ENCODE measurements at places on chromosomes 5 and 9.

DNA sequence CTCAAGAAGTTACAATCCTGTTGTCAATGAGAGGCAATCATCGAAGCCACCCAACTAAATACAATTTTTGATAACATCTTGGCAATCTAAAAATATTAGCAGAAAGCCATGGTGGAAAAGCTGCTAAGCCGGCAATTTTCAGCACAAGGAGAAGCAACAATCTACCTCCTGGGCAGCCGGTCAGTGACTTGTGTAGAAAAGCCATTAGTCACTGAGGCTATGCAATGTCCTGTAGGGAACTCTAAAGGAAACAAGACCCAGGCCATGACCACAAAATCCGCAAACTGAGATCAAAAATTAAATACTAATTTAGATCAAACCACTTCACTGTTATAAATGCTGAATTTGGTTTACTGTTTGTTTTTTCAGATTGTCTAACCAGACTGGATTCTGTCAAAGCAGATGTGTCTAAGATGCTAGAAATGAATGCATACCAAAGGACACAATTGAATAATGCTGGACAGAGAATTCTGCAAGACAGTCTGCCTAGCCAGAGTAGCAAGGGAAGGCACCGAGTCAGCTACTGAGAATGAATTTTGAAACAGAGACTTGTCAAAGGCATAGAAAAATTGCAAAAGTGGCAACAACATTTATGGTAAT is 384.8 kb downstream of the PRELID2 start:
- DNase-seq, result no peak

GRCh38 chr5:152092580-152092979 is 167.9 kb upstream of the GLRA1 start:
- no peak for DNase-seq

GRCh38 chr9:91770229-91770628 is 179.8 kb downstream of the ROR2 start:
- DNase-seq, result no peak

GRCh38 chr5:35803191-35803651 is 53.5 kb upstream of the IL7R start:
- DNase-seq, result no peak

DNA sequence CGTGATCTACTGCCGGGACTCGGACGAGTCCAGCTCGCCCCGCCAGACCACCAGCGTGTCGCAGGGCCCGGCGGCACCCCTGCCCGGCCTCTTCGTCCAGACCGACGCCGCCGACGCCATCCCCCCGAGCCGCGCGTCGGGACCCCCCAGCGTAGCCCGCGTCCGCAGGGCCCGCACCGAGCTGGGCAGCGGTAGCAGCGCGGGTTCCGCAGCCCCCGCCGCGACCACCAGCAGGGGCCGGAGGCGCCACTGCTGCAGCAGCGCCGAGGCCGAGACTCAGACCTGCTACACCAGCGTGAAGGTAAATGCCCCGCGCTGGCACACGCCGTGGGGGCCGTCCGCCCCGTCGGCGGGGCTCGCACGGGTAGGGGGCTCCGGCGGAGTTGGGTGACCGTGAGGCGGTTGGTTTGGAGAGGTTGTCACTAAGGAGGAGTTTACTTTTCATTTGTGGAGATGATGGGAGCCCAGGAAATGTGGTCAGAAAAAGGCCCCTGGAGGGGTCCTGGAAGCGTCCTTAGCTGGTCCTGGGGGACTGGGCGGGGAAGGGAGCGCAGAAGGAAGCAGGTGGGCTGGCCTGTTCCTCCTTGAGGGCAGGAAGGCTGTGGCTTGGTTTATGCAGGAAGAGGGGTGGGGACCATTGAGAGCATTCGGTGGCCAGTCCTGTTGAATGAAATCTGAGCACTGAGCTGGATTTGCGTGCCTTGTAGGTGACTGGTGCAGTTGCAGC is 647 bp downstream of the PDE8B start:
- no peak for DNase-seq

- DNase-seq, result no peak
These were observed 20.1 kb downstream of the DIAPH1 start for GRCh38 chr5:141598391-141599345.

- DNase-seq, result no peak
These were observed 195.9 kb downstream of the ARHGAP26 start for GRCh38 chr5:142966121-142966420.

- peak; percentile 8 for DNase-seq
These were observed 143.6 kb downstream of the BNC2 start for GRCh38 chr9:16726718-16727451.

DNA sequence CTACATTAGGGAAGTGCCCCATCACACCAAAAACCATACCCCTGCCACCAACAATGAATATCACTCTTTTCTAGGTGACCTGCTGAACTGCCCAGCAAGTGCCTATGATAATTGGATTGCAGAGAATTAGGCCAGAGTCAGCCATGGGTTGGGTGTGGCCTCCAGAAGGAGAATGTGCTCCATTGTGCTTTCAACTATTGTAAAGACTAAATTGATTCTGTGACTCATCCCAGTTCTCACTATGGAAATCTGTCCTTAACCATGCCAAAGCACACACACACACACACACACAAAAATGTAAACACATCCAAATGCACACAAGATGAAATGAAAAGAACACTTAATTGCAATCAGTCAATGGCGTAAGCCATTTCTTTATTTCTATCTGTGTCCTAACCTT is 25.7 kb downstream of the DRD1 start:
- DNase-seq, result no peak

GRCh38 chr9:25677301-25678146 is 720 bp downstream of the TUSC1 start:
- no peak for DNase-seq

DNA sequence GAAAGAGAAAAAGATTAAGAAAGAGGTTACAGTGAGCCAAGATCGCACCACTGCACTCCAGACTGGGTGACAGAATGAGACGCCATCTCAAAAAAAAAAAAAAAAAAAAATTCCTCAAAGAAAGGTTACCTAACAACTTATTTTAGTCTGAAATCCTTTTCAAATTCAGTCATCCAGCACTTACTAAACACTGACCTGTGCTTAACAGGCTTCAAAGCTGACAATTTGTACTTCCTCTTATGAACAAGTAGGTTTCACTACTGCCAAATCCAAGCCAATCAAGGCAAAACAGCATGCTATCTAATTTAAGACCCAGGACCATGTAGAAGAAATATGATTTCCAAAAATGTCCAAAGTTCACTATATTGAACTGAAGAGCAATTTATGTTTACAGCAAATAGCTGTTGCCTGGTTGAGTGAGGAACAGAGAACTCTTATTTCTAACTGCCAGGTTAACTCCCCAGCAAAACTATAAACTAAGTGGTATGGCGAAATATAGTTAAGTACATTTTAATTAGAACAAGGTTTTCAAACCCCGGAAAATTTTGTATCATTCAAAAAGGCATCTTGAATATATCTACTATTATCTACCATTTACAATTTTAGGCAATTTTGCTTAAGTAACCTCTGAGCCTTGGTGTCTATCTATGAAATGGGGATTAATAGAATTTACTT is 13.4 kb downstream of the PWWP2A start:
- DNase-seq, result peak; percentile 51

GRCh38 chr5:55154873-55155272 is 5.1 kb upstream of the GPX8 start:
- DNase-seq, result no peak

- DNase-seq, result no peak
These were observed 18.7 kb upstream of the RHOBTB3 start for GRCh38 chr5:95712347-95712958.

GRCh38 chr9:124010303-124010664 is 1.3 kb upstream of the LHX2 start:
- DNase-seq, result no peak

GRCh38 chr5:124043456-124043855 is 531.5 kb downstream of the CSNK1G3 start:
- DNase-seq, result no peak

DNA sequence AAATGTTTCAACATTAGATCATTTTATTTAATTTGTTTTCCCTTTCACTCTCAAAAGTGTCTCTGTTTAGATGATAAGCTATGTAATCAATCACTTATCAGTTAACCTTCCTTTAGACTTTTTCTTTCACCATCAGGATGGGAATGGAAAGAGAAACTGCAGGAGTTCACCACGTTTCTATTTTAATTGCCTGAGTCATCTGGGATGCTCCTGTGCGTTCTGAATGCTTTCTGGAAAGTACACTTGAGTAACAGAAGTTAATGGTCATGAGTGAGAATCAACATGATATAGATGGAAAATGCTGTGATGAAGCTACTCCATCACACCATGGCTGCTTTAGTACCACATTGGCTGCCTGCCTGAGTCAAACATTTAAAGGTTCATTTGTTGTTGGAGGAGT is 783.3 kb upstream of the CDH9 start:
- no peak for DNase-seq

DNA sequence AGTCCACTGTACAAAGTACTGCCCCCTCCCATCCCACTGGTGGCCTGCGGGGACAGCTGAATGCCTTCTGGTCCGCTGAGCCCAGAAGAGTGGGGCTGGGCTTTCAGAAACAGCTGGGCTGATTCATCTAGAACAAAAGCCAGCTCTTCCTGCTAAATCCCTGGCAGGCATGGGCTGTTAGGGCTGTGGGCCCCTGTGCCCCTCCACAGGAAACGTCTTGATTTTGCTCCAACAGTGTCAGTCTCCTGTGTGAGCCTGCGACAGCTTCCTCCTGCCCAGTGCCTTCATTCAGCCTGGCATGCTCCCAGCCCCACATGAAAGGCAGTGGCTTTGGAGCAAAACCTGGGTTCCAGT is 6.9 kb upstream of the GSN start:
- DNase-seq, result no peak

DNA sequence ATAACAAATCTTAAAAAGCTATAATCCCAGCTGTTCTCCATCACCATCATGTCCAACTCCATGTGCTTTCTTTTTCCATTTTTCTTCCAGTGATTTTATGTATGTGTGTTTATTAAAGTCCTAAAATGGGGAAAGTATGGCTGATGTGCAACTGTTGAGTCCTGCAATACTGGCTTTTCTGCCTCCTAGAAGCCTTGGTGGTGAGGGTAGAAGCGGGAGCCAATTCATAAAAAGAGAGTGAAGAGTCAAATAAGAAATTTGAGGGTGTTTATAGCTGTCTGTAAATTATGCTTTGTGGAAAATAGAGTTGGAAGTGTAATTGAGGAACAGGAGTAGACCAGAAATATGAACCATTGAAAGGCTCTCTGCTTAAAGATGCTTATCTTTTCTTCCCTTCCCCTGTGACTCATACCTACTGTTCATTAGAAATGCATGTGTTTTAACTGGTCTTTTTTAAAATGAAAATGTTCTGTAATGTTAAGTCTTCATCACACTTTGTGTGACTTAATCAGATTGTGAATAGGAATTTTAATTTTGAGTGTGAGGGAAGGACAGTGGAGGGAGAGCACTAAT is 80.1 kb downstream of the ZCCHC7 start:
- DNase-seq, result no peak

DNA sequence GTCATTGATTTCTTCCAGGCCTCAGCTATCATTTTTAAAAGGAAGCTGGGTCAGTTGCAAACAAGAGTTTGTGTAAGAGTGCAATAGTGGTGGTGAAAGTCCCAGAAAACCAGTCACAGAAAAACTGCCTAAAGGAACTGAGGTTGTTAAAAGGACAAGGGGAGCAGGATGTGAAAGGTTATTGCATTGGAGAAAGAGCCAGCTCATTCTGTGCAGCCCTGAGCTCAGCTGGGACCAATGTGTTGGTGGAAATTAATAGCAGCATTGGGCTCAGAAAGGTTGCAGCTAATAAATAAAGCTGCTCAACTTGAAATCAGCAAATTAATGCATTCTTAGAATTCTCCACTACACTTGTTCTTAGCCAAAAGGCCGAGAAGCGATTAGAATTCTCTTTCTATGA is 34.9 kb downstream of the NREP start:
- DNase-seq, result no peak

GRCh38 chr5:36876299-36876964 is at the start of gene NIPBL:
TSS of gene NIPBL (plus strand) at chr5:36876769. CDS start at chr5:36953697, 76,928 bp downstream.
- DNase-seq, result peak; percentile 89

DNA sequence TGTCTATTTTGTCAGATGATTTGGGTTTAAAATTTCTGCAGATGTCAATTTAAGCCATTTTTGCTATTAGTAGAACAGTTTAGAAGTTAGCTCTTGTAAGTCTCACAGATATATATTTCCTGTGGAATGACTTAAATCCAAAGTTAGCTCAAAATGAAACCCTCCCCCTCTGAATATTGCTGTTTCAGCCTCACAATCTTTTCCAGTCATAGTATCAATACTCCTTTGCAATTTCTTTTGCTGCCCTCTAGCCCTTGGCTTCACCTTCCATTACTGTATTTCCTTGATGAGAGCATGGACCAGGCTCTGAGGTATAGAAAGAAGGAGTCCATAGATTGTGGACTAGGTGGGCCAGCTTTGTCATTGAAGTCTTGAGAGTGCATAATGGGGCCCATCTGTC is 124.4 kb downstream of the ATG10 start:
- DNase-seq, result no peak

DNA sequence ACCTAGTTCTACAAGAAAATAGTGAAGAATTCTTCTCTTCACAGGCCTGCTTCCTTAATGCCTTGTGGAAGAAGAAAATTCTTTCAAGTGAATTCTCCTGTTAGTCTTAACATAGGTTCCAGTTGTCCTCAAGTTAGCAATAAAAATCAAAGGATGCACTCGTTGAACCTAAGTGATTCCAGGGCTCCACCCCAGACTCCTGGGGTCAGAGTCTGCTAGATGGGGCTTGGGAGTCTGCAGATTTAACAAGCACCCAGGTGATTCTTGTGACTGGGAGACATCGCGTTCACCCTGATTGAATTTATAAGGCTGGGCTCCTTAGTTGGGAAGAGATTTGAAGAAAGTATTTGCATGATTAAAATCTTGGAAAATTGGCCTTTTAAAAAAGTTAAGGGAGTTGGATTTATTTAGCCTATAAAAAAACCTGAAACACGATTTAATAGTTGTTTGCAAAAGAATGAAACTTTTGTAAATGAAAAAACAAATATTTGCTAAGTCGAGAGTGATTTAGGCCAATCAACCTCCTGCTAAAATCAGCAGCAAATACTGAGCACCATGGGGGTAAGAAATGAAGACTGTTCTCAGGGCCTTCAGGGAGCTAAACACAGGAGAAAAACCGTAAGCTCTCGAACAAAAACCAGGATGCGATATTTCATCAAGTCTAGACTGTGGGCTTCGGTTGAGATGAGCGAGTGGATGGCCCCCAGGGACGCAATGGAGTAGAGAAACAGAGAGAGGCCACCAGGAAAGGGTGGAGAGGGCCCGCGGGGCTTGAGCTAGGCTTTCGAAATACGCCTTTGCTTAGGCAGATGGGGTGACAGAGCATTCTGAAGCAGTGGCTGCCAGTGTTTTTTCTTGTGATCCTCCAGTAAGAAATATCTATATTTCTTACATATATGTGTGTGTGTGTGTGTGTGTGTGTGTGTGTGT is 86.9 kb upstream of the TTC23L start:
- peak; percentile 32 for DNase-seq

- no peak for DNase-seq
These were observed 19.3 kb downstream of the AK8 start for GRCh38 chr9:132858751-132859150.

DNA sequence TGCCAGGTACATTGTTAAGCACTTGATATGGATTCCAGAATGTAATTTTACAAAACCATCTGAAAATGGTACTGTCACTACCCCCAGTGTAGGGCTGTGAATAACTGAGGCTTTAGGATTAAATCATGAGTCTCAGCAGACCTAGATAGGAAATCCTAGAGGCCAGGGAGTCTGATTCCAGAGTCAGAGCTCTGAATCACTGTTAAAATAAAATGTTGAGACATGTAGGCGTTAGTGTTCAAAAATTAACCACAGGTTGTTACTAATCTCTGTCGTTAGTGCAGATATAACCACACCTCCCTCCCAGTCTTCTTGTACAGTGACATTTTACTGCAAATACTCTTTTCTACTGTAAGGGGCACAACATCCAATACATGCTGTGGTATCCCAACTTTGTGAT is 1828.8 kb downstream of the MAT2B start:
- no peak for DNase-seq

Measured in GM06990 (cell line).